IMR-90 (cell line): ENCODE measurements at places on chromosomes 3 and 15.

- peaks cover 20% of the 10 kb centered on the region for H3K27me3 ChIP-seq
- H3K4me1 ChIP-seq, result no peaks in the 10 kb centered on the region
- H3K36me3 ChIP-seq, result no peaks in the 10 kb centered on the region
- DNase-seq, result peak; percentile 53
- H3K27ac ChIP-seq, result no peak overlapping the region
- no peak overlapping the region for H3K4me3 ChIP-seq
These were observed 18.0 kb upstream of the RYR3 start for GRCh38 chr15:33292717-33293307.

DNA sequence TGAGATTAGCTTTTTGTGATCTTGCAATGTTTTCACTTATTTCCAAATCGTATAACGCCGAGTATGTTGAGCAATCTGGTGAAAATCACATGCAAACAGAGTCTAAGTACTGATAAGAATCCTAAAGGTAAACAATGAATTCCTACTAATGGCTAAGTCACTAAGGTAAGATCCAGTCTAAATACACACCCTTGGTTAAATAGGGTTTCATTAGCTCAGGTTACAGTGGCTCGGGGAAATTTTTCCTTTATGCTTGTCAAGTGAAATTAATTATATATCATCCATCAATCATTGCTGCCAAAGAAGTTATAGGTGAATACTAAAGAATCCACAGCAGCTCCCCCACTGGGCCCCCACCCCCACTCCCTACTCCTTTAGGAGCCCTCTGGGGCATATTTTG lies 139.3 kb downstream of the SOX2 start:
- H3K27ac ChIP-seq, result no peak overlapping the region
- no peaks in the 10 kb centered on the region for H3K4me1 ChIP-seq
- H3K27me3 ChIP-seq, result no peaks in the 10 kb centered on the region

DNA sequence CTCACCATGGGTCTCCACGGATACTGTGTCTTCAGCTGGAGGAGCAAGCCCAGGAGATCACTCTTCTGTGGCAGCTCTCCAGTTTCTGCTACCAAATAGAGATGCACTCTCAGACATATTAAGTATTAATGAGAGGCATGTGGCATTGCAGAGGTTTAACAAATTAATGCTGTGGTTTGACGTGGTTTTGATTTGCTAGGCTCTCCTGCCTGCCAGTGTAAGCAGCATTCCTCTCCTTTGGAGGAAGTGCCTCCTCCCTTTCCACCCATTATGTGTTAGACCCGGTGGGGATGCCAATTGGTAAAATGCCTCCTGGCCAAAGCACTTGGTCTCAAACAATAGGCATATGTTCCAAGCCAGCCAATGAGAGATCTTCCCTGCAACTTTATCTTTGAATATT lies 124.8 kb downstream of the MYLK start:
- peaks cover 18% of the 10 kb centered on the region for H3K36me3 ChIP-seq
- H3K27ac ChIP-seq, result peak overlapping the region; percentile 66; the same call in 1 of the 2 replicates
- H3K27me3 ChIP-seq, result no peaks in the 10 kb centered on the region
- H3K4me3 ChIP-seq, result no peak overlapping the region
- H3K4me1 ChIP-seq, result peaks cover 31% of the 10 kb centered on the region

- H3K4me1 ChIP-seq, result no peaks in the 10 kb centered on the region; the same call in 1 of the 2 replicates
- H3K4me3 ChIP-seq, result no peak overlapping the region
- H3K27ac ChIP-seq, result no peak overlapping the region
- H3K27me3 ChIP-seq, result peaks cover 20% of the 10 kb centered on the region
- DNase-seq, result no peak
These were observed 453.2 kb upstream of the PROK2 start for GRCh38 chr3:72238010-72238691.

DNA sequence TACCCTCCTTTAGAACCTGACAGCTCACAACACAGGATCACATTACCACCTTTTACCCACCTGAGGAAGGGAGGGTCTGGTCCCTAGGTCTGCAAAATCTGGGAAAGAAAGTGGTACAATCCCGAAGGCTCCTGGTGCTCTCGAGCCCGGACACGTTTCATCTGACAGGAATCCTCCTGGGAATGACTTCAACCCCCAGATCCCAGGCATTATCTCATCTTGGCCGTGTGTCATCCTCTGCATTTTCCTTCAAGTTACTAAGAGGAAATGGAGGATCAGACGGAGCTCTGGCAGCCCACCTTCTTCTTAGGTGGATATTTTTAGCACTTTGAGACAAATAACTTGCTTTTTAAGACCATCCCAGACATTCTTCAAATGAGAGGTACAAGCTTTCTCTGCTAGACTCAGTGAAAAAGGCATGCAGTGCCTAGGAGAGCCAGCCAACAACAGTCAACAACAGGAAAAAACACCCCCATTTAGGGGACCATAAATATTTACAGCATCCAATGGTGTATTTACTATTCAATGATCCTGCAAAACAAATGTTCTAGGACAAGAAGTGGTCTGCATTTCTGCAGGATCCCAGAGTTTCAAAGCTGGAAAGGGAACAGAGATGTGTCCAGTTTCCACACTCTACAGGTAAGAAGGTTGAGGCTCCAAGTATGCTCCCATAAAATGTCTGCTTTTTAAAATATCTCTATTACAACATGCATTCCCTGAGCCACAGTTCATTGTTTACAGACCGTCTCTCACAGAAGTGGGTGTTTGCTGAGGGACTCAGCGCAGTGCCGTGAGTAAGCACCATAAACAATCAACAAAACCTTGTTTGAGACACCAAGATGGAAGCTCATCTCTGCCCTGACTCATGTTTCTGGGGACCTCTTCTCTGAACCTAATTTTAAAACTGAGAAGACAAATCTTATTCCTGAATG lies 38.3 kb upstream of the ARHGEF3 start:
- peaks cover 4% of the 10 kb centered on the region for H3K4me1 ChIP-seq
- H3K4me3 ChIP-seq, result no peak overlapping the region
- no peak overlapping the region for H3K27ac ChIP-seq
- H3K36me3 ChIP-seq, result no peaks in the 10 kb centered on the region
- no peaks in the 10 kb centered on the region for H3K27me3 ChIP-seq

DNA sequence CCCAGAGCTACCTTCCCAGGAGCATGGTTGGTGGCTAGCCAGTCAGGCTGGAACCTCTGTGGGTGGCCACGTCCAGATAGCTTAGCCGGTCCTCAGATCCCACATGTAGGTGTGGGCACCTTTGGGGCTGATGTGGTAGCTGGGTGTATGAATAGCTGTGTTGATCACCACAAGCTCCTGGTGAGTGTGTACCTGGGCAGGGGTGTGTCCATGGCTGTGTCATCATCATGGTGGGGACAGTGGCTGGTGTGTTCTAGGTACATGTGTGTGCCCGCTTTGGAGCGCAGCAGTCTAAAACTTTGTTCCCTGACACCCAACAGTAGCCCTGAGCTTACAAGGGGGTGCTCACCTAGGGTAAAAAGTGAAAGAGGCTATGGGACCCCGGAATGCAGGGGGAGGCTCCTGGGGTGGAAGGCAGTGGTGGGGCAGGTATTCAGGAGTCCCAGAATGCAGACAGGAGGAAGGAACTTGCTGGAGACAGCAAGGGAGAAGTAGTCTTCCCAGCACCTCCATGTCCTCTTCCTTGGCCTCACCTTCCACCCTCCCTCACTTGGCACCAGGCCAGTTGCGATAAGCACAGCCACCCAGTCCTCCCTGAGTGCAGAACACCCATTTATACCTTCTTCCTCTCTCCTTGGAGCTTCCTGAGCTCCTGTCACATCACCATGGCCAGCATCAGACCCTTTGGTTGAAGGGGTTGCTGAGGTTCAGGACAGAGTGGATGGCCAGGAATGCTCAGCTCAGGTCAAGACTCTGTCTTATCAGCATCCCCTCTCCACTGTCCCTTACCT lies 1.2 kb downstream of the CISH start:
- peak overlapping the region; percentile 79; the same call in 1 of the 2 replicates for H3K27ac ChIP-seq
- peaks cover 4% of the 10 kb centered on the region for H3K4me1 ChIP-seq
- no peak for DNase-seq
- peak overlapping the region; percentile 81 for H3K4me3 ChIP-seq
- peaks cover 16% of the 10 kb centered on the region; the same call in 1 of the 2 replicates for H3K36me3 ChIP-seq
